Ascending aorta (tissue), 2 donors: ENCODE measurements at places on chromosomes 12 and 14.

- no peaks in the 10 kb centered on the region for H3K4me1 ChIP-seq
- no peak overlapping the region for H3K27ac ChIP-seq
- H3K4me3 ChIP-seq: no peak overlapping the region
- no peak for DNase-seq
- no peaks in the 10 kb centered on the region for H3K36me3 ChIP-seq
Measured at GRCh38 chr12:108268397-108268796, 70.7 kb downstream of the CMKLR1 start.

GRCh38 chr12:132874175-132874574 is 13.2 kb downstream of the CHFR start:
- DNase-seq: no peak
- H3K4me3 ChIP-seq: no peak overlapping the region
- no peaks in the 10 kb centered on the region for H3K4me1 ChIP-seq
- no peak overlapping the region for H3K27ac ChIP-seq

DNA sequence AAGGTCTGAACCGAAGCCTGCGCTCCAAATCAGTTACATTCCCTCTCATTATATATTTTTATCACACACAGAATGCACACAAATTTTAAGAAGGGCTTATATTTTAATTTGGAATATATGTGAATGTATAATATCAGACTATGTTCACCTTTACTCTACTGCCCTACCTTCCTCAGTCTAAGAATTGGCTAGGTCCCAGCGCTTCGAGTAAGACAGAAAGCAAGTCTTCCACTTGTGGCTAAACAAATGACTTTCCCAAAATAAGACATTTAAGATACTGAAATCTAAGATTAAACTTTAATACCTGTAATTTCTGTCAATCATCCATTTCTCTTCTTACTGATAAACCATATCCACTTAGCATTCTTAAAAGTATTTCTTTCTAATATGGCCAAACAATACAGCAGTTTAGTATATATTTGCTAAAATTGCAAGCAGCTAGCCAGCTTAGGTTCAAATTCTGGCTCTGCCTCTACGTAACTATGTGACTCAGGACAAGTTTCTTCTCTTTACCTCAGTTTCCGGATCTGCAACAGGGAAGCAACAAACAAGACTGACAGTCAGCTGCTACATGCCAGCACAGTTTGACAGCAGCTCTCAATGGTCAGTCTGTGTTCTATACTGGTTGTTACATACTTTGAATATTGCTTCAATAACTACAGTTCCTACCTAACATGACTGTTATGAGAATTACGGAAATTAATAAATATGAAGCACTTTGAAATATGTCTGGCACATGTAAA is 2.0 kb downstream of the INTS13 start:
- H3K36me3 ChIP-seq: peaks cover 3% of the 10 kb centered on the region
- H3K27ac ChIP-seq: no peak overlapping the region
- H3K4me3 ChIP-seq: peak overlapping the region; percentile 84
- DNase-seq: no peak

DNA sequence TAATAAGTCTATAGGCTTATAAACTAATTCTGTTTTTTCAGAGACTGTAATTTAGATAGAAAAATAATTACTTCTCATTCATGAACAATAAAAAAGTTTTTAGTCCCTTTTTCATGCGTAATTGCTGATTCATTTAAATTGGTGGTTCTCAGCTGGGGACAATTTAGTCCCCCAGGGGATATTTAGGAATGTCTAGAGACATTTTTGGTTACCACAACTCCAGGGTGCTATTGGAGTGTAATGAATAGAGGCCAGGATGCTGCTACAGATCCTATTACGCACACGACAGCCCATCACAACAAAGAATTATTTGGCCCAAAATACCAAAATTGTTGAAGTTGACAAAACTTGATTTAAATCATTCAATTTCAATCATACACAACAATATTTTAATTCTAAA is 22.8 kb upstream of the VCPKMT start:
- H3K4me3 ChIP-seq: no peak overlapping the region
- H3K27me3 ChIP-seq: no peaks in the 10 kb centered on the region
- peaks cover 14% of the 10 kb centered on the region for H3K36me3 ChIP-seq
- DNase-seq: no peak

- H3K36me3 ChIP-seq: no peaks in the 10 kb centered on the region
- H3K27ac ChIP-seq: no peak overlapping the region
- H3K4me3 ChIP-seq: no peak overlapping the region
Measured at GRCh38 chr14:88281447-88281846, 41.6 kb downstream of the KCNK10 start.

- no peak overlapping the region for H3K27ac ChIP-seq
- H3K4me3 ChIP-seq: no peak overlapping the region
- no peaks in the 10 kb centered on the region for H3K27me3 ChIP-seq
- H3K4me1 ChIP-seq: no peaks in the 10 kb centered on the region
- no peak for DNase-seq
Measured at GRCh38 chr12:97556302-97556779, 93.7 kb downstream of the RMST start.

- DNase-seq: no peak
- peak overlapping the region; percentile 46 for H3K27ac ChIP-seq
- no peaks in the 10 kb centered on the region for H3K36me3 ChIP-seq
- no peak overlapping the region for H3K4me3 ChIP-seq
Measured at GRCh38 chr12:92987362-92987761, 58.3 kb upstream of the EEA1 start.

DNA sequence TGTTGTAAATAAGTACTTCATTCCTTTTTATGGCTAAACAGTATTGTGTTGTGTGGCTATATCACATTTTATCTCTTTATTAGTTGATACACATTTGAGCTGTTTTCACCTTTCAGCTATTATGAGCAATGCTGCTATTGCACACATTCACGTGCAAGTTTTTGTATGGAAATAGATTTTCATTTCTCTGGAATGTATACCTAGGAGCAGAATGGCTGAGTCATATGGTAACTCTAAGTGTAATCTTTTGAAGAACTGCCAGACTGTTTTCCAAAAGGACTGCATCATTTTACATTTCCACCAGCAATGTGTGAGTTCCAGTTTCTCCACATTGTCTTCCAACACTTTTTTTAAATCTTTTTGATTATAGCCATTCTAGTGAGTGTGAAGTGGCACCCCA is 134.0 kb downstream of the SRGAP1 start:
- no peaks in the 10 kb centered on the region for H3K4me1 ChIP-seq
- H3K27ac ChIP-seq: no peak overlapping the region
- DNase-seq: no peak
- no peak overlapping the region for H3K4me3 ChIP-seq
- no peaks in the 10 kb centered on the region for H3K36me3 ChIP-seq

DNA sequence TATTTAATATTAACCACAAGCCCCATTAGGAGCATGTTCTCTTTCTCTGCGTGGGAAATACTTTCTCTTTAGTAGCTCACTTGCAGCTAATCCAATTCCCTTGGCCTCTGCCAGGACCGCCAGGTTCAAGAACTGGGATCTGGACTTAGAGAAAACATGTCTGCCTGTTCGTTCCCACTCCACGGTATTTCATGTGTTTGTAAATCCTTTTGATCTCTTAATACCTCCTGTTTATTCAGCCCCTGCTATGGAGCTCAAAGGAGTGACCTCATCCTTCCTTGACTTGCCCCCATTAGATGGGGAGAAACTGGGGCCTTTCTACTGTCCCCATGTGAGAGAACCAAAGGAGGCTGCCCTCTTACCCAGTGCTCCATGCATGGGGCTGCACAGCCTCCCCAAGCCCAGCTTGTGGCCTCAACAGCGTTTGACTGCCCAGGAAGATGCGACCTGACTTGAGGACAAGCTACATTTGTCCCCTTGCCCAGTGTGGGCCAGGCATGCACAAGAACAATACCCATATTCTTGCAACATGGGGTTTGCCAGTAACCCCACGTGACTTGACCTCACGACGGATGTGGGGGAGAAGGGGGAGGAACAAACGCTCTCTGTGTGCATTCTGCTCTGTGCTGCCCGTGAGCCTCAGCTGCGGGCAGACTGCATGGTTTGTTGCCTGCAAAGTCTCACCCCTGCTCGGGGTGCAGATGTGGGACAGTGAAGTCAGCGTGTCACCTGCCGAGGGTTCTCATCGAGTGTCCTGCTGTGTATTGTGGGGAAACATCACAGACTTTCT is 30.3 kb downstream of the CD9 start:
- H3K4me3 ChIP-seq: no peak overlapping the region
- H3K27me3 ChIP-seq: no peaks in the 10 kb centered on the region
- H3K36me3 ChIP-seq: peaks cover 45% of the 10 kb centered on the region

GRCh38 chr12:128316973-128317526 is 50.1 kb downstream of the TMEM132C start:
- H3K27me3 ChIP-seq: no peaks in the 10 kb centered on the region
- no peaks in the 10 kb centered on the region for H3K36me3 ChIP-seq
- no peak overlapping the region for H3K27ac ChIP-seq
- H3K4me1 ChIP-seq: no peaks in the 10 kb centered on the region

- H3K27me3 ChIP-seq: no peaks in the 10 kb centered on the region
- no peaks in the 10 kb centered on the region for H3K4me1 ChIP-seq
- no peak for DNase-seq
- no peak overlapping the region for H3K4me3 ChIP-seq
Measured at GRCh38 chr14:106024983-106025604, 498.7 kb downstream of the TMEM121 start.

GRCh38 chr12:60935981-60936761 is 1324.0 kb upstream of the USP15 start:
- H3K4me1 ChIP-seq: no peaks in the 10 kb centered on the region
- no peak overlapping the region for H3K4me3 ChIP-seq
- H3K27ac ChIP-seq: no peak overlapping the region
- H3K36me3 ChIP-seq: no peaks in the 10 kb centered on the region
- H3K27me3 ChIP-seq: no peaks in the 10 kb centered on the region
- DNase-seq: no peak

DNA sequence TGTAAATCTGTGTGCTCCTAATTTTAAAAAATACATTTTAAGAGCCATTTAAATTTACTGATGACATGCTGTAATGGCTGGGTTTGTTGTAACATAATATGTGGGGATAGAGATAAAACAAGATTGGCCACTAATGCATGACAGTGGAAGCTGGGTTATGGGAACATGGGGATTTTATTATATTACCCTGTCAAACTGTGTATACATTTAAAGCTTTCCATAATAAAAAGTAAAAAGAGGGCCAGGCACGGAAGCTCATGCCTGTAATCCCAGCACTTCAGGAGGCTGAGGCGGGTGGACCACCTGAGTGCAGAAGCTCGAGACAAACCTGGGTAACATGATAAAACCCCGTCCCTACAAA is 9.1 kb downstream of the TMEM233 start:
- no peak for DNase-seq
- no peaks in the 10 kb centered on the region for H3K4me1 ChIP-seq
- no peak overlapping the region for H3K27ac ChIP-seq
- no peaks in the 10 kb centered on the region for H3K27me3 ChIP-seq
- H3K36me3 ChIP-seq: no peaks in the 10 kb centered on the region

DNA sequence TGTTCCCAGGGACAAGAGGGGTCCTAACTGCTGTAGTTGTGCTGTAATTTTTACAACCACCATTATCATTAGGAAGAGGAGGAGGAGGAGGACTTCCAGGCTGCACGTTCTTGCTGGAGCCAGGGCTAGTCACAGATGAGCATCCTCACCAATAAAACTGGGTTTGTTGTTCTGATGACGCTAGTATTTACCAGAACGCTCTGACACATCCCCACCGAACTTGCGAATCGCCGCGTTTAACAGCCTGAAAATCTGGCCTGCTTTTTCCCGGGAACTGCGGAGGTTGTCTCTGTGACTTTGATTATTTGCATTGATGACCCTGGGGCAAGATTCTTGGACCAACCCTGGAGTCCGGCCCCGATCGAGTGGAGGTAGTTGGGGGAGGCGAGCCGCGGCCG is 10.2 kb downstream of the TBX5 start:
- no peaks in the 10 kb centered on the region for H3K4me1 ChIP-seq
- H3K27me3 ChIP-seq: peaks cover 17% of the 10 kb centered on the region
- no peak overlapping the region for H3K27ac ChIP-seq
- H3K4me3 ChIP-seq: peak overlapping the region; percentile 20
- DNase-seq: no peak

- peak; percentile 13 for DNase-seq
- H3K27me3 ChIP-seq: no peaks in the 10 kb centered on the region
- peak overlapping the region; percentile 81 for H3K4me3 ChIP-seq
- H3K4me1 ChIP-seq: peaks cover 15% of the 10 kb centered on the region
- H3K27ac ChIP-seq: peak overlapping the region; percentile 99
Measured at GRCh38 chr12:95216711-95217376, 423 bp downstream of the FGD6 start.

DNA sequence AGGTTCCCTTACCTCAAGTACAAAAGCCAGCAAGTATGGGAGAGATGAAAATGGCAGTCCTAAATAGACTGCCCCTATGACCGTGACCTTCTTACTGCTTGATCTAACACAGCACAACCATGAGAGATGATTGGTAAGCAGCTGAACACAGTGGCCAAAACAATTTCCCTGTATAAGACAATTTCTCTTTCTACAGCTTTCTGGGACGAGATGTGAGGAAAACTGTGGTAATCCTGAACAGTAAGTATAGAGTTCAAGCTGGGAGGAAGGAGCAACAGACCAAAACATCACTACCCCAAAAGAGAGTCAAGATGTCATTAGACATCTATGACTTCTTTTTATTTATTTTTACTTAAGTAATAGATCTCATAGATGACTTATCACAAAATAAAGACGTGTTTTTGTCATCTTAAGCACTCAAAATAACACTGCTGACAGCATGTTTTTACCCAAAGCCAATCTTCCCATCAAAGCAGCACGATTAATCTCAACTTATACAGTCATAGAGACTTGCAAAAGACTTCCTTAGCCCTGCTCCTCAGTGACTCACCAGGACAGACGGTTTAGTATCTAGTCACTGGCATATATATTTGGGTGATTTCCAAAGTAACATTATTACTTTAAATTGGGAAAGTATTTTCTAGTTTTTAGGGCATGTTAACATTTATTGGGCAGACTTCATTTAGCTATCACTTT is 3.7 kb downstream of the TMEM52B start:
- no peak overlapping the region for H3K4me3 ChIP-seq
- no peaks in the 10 kb centered on the region for H3K36me3 ChIP-seq
- no peaks in the 10 kb centered on the region for H3K4me1 ChIP-seq
- DNase-seq: no peak
- H3K27me3 ChIP-seq: no peaks in the 10 kb centered on the region

DNA sequence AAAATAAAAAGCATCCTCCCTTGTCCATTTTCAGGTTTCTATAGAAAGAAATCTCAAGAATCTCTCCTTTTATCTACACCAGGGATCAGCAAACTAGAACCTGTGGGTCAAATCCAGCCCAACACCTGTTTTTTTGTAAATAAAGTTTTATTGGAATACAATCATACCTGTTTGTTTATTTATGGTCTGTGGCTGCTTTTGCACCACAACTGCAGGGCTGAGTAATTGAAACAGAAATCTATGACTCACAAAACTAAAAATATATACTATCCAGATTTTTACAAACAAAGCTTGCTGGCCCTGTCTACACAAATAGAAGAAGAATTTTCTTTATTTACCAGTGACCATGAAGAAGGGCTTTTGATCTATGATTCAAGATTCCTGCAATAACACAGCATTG is 95.1 kb upstream of the COCH start:
- H3K27me3 ChIP-seq: no peaks in the 10 kb centered on the region
- H3K36me3 ChIP-seq: no peaks in the 10 kb centered on the region
- H3K27ac ChIP-seq: no peak overlapping the region

GRCh38 chr14:89900802-89901201 is 53.7 kb downstream of the EFCAB11 start:
- no peak for DNase-seq
- H3K4me1 ChIP-seq: no peaks in the 10 kb centered on the region
- H3K27me3 ChIP-seq: no peaks in the 10 kb centered on the region
- no peak overlapping the region for H3K27ac ChIP-seq

GRCh38 chr14:92563359-92563758 is 49.8 kb downstream of the RIN3 start:
- no peak for DNase-seq
- H3K27me3 ChIP-seq: no peaks in the 10 kb centered on the region
- peaks cover 12% of the 10 kb centered on the region for H3K36me3 ChIP-seq
- peaks cover 3% of the 10 kb centered on the region for H3K4me1 ChIP-seq
